ENCODE measurements at places on chromosomes 2 and 18.
A peak's percentile ranks its signal among the peaks of the same experiment; 100 is the strongest.

GRCh38 chr18:11215216-11215615 is 65.8 kb upstream of the PIEZO2 start:
- DNase-seq: no peak

GRCh38 chr2:35827086-35827485 is 528.5 kb upstream of the CRIM1 start:
- DNase-seq: no peak

GRCh38 chr18:69491576-69491975 is 90.9 kb downstream of the DOK6 start:
- no peak for DNase-seq

- DNase-seq: no peak
Observed at GRCh38 chr2:100731535-100731981, 88.4 kb upstream of the NPAS2 start.

DNA sequence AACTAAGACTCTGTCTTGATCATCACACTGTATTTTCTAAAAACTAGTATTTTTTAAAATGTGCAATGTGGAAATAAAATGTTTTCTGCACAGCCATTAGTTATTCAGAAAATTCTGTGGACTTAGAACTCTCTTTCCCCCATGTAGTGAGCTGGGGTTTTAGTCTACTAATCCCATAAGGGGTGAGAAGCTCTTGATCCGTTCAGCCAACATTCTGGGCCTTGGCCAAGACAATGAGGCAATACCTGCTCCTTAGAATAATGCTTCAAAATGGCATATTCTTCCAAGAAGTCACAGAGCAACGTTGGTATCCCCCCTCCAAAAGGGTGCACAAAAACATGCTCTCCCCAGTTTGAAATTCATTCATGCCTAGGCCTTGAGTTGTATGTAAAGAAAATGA is 4.0 kb downstream of the REEP1 start:
- DNase-seq: no peak

GRCh38 chr2:12087671-12088380 is 341.4 kb downstream of the LPIN1 start:
- DNase-seq: no peak

GRCh38 chr18:77079954-77080682 is 52.5 kb downstream of the MBP start:
- peak; percentile 87 for DNase-seq

- no peak for DNase-seq
Observed at GRCh38 chr2:143833015-143833660, 686.8 kb downstream of the ZEB2 start.

GRCh38 chr2:489084-489483 is 188.1 kb downstream of the TMEM18 start:
- DNase-seq: no peak

- DNase-seq: no peak
Observed at GRCh38 chr18:26479681-26480079, 68.7 kb downstream of the KCTD1 start.

DNA sequence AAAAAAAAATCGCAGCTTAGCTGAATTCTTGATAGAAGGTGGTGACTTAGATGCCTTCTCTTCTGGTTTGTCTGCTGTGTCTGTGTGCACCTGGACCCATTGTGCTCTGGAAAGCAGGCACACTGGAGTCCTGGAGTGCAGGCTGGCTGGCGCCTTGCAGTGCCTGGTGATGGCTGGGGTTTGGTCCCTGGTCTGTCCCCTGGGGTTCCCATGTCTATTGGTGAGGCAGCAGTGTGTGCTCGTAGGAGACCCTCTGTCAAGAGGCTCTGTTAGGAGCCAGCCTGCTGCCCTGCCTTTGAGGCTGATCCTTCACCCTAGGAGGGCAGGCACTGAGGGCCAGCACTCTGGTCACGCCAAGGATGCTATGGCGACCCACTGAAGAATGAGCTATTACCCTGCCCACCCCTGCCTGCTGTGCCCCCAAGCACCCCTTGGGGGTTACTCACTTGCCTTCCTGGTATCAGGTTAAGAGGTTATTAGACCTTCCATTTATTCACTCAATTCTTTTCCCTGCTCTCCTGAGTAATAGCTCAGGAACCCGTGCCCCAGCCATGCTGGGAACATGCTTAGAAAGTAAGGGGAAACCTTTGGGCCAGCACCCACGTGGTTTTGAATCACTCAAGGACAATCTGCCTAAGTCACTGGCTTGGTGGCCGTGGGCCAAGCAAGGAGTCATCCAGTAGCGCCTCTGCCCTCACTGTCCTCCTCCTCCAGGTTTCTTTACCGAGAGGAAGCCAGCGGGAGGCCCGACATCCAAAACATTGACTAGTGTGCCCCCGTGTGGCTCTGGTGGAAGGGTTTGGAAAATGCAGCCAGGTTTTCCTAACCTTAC is 284.5 kb downstream of the PRKCE start:
- DNase-seq: peak; percentile 56

DNA sequence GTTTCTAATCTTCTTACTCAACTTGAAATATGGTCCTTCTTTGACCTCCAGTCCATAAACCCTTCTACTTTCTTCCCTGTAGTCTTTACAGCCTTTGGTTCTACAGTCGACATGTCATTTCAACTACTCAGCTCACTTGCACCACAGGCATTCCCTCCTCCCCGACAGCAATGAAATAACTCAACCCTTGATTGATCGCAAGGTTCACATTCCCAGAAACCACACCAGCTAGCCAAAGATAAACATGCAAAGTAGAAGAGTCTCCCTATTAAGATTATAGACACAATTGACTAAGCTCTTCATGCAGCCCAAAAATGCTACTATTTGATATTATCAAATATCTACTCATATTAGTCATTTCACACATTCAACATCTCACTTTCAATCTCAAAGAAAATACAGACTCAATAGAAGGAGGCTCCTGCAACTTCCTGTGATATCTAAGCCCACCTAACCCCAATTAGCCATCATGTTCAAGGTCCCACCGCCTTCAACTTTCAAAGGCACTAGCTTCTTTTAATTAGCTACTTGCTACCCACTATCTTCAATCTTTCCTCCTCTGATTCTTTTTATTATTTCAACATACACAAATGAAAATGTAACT is 50.8 kb downstream of the RTTN start:
- no peak for DNase-seq

GRCh38 chr2:47303341-47304148 is 99.4 kb upstream of the MSH2 start:
- DNase-seq: no peak

GRCh38 chr2:18829251-18829902 is 240.0 kb upstream of the NT5C1B start:
- no peak for DNase-seq

GRCh38 chr2:171550613-171551012 is 28.3 kb downstream of the CYBRD1 start:
- DNase-seq: no peak

DNA sequence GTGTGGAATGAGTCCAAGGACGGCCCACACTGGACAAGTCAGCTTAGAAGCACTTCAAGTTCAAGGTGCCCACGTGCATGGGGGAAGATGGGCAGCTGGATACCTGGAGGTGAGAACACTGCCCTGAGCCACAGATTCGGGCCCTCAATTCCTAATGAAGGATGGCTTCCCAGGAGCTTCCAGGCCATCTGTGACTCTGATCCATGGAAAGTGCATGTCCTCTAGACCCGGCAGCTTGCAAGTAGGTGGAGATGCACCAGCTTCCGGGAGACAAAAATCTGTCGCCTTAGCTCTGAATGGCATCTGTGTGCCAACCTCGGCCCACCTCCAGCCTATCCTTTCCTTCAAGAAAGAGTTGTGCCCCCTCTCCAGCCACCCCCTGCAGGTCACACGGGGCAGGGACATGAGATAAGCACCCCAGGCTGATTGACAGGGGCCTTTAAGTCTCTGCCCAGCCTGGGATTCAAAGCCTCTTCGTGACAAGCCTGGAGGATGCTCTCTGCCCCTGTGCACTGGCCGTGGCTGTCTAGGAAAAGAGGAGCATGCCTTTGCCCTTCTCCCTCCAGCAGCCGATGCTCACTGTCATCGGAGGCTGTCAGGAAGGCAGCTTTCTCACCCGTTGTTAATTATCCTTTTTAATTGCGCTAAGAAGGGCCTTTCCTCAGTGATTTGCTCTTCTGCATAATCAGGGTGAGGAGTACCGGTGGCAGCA is 65.5 kb downstream of the BIN1 start:
- DNase-seq: peak; percentile 4

- no peak for DNase-seq
Observed at GRCh38 chr18:69992776-69993175, 45.1 kb upstream of the CD226 start.

DNA sequence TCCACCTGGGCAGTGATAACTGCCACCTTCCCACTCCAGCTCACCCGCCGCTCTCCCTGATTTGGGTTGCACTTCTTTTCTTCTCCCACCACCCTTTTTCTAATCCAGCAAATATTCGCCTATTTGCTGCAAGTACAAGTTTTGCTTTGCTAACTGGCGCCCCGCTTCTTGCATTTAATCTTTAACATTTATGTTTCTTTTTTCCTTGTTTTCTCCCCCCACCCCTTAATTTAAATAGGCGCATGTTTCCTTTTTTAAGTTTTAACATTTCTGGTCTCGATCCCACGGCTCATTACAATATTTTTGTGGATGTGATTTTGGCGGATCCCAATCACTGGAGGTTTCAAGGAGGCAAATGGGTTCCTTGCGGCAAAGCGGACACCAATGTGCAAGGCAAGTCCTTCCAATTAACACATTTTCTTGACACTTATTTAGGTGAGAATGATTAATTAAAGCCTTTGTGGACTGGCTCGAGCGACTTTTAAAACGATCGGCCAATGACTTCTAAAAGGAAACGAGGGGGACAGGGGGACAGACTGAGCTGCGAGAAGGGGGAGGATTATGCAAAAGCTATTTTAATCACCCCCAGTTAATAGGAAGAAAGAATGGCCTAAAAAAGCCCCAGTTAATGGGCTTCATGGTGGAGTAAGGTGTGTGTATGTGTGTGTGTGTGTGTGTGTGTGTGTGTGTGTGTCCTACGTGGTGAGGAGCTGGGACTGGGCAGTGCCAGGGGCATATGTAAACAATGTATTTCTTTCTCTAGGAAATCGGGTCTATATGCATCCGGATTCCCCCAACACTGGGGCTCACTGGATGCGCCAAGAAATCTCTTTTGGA is 1.6 kb downstream of the TBR1 start:
- DNase-seq: no peak

GRCh38 chr2:58614219-58614618 is 373.1 kb upstream of the FANCL start:
- DNase-seq: no peak

GRCh38 chr18:75491361-75491760 is 63.9 kb upstream of the SMIM21 start:
- no peak for DNase-seq

- DNase-seq: no peak
Observed at GRCh38 chr18:25279133-25279532, 72.8 kb downstream of the ZNF521 start.

DNA sequence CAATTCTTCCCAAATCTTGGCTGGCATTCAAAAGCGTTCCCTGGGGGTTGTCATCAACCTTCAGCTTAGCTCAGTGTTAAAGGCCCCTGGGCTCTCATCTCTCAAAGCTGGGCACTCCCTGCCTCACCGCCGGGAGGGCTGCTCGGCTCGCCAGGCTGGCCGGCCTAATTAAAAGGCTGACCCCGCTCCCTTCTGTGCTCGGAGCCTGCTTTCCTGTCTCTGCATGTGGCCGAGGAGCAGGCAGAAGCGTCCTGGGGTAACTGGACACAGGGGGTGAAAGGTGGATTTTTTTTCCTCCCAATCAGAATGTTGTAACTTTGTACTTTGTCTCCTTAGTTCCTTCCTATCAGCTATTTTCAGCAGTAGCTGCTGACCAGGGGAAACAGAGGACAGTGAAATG is 231.1 kb downstream of the GBX2 start:
- no peak for DNase-seq

GRCh38 chr2:53463806-53464726 is 303.5 kb upstream of the CHAC2 start:
- no peak for DNase-seq

DNA sequence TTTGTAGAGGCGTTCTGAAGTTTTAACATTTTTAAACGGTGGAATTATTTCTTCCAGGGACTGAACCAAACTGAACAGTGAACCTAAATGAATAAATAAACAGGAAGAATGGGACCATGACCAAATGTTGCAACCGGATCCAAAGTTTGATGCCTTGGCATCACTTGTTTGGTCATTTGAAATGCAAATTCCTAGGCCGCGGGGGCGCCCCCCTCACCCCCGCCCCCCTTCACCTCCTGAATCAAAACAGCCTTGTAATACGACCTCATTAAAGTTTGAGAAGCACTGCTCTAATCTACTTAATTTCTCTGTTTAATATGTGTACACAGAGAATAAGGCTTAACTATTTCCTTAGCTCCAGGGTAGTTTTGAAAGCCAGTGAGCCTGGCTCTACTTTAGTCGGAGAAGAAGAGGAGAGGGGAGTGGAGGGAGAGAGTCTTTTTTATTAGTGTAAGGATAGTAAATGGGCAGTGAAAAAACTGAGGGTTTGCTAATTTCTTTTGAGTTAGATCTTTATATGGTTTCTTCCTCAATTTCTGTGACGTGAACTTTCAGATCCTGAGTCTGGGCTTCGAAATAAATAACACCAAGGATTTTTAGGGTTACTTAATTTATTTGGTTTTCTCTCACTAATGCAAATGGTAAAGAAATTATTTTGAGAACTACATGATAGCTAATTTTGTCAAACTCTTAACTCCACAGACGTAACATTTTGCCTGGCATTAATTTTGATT is 5.7 kb downstream of the C2orf80 start:
- DNase-seq: no peak

GRCh38 chr2:236986524-236987330 is 99.0 kb upstream of the COPS8 start:
- no peak for DNase-seq

DNA sequence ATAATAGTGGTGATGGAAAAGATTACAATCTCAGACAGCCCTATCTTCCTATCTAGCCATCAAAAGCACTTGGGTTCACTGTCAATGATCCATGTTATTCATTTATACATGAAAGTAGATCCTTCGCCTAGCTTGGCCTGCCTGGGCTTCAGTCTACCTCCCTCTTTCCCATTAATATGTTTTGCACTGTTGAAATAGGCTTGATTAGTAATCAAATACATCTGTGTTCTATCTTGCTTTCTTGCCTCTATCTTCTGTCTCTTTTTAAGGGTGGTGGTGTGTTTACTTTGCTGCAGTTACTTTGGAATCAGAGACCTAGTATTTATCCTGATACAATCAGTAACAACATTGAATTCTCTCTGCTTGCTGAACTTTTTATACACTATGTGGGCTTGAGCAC is 521.2 kb downstream of the TNS1 start:
- no peak for DNase-seq

DNA sequence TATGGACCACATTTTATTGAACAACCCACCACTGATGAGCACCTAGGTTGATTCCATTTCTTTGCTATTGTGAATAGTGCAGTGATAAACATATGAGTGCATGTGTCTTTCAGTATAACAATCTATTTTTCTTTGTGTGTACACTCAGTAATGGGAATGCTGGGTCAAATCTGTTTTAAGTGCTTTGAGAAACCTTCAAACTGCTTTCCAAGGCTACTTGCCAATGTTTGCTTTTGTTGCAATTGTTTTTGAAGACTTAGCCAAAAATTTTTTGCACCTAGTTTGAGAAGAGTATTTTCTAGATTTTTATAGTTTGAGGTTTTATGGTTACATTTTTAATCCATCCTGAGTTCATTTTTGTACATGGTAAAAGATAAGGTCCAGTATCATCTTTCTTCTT is 587.4 kb upstream of the SETBP1 start:
- DNase-seq: no peak

- peak; percentile 26 for DNase-seq
Observed at GRCh38 chr2:55431982-55432627, 12.4 kb upstream of the CCDC88A start.
